ENCODE measurements at places on chromosomes 1 and 21. TPM values are rescaled to one million over a fixed set of nuclear protein-coding genes. Genes with fewer than 3 reads are reported as not detected.
A peak's percentile ranks its signal among the peaks of the same experiment; 100 is the strongest.

DENND2C gene
- total RNA-seq = 4.1 TPM

SPRR2A gene
- total RNA-seq = not detected

KCNQ4 gene
- 0.63 TPM for total RNA-seq

CHIT1 gene
- total RNA-seq = 0.89 TPM

CRB1 gene
- 0.55 TPM for total RNA-seq

C1orf87 gene
- total RNA-seq = 10.4 TPM

CR1L gene
- total RNA-seq = 2.6 TPM

RGS13 gene
- 1.3 TPM for total RNA-seq

CYP4A22 gene
- total RNA-seq = 0.18 TPM

PCP4L1 gene
- 5.8 TPM for total RNA-seq

GRCh38 chr1:116814926-116815723 is 60.9 kb downstream of the CD2 start:
- DNase-seq = no peak
- H3K36me3 ChIP-seq = no peaks in the 10 kb centered on the region
- H3K4me1 ChIP-seq = no peaks in the 10 kb centered on the region
- H3K4me3 ChIP-seq = no peak overlapping the region
- H3K27me3 ChIP-seq = no peaks in the 10 kb centered on the region

GRCh38 chr1:166960858-166961474 is 14.4 kb downstream of the ILDR2 start:
- no peak overlapping the region for H3K27ac ChIP-seq
- no peaks in the 10 kb centered on the region for H3K36me3 ChIP-seq
- no peaks in the 10 kb centered on the region for H3K4me1 ChIP-seq
- H3K27me3 ChIP-seq = no peaks in the 10 kb centered on the region

DNA sequence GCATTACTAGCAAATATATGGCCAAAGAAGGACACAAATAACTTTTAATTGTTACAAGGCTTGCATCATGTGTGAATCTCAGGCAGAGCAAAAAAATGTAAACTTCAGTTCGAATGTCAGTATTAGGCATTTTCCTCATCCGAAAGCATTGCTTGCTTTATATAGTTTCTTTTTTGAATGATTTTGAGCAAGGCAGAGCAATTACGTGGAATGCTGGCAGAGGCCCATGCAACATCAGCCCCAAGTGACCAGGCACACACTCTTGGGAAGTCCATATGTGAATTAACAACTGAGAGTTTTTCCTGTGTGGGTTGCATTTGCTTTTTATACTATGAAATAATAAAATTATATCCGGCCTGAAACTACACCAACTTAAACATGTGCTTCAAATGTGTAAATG is 274.8 kb downstream of the PTPRC start:
- H3K27ac ChIP-seq = no peak overlapping the region
- DNase-seq = peak; percentile 84
- peaks cover 8% of the 10 kb centered on the region for H3K4me1 ChIP-seq
- no peak overlapping the region for H3K4me3 ChIP-seq

DNA sequence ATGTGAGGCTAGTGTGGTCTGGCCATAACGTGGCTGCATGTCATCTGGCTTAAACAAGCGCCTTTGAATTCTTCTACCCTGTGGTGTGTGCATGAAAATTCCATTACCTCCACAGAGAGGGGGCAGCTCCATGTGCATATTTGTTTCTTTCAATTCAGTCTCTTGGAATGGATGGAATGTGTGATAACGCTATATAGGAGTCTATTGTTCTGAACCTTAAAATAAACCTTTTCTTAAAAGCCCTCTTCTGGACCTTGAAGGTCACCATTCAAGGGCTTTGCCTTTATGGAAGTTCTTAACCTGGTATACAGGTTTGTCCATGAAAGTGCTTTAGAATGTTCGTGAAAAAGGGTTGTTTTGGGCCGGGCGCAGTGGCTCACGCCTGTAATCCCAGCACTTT is 118.2 kb upstream of the ADGRL2 start:
- DNase-seq = no peak
- H3K27ac ChIP-seq = no peak overlapping the region
- no peak overlapping the region for H3K4me3 ChIP-seq
- H3K4me1 ChIP-seq = peaks cover 4% of the 10 kb centered on the region

- no peaks in the 10 kb centered on the region for H3K36me3 ChIP-seq
- no peaks in the 10 kb centered on the region for H3K27me3 ChIP-seq
- no peaks in the 10 kb centered on the region for H3K4me1 ChIP-seq
- H3K4me3 ChIP-seq = no peak overlapping the region
Measured at GRCh38 chr1:49102752-49103151, 326.1 kb upstream of the BEND5 start.

DNA sequence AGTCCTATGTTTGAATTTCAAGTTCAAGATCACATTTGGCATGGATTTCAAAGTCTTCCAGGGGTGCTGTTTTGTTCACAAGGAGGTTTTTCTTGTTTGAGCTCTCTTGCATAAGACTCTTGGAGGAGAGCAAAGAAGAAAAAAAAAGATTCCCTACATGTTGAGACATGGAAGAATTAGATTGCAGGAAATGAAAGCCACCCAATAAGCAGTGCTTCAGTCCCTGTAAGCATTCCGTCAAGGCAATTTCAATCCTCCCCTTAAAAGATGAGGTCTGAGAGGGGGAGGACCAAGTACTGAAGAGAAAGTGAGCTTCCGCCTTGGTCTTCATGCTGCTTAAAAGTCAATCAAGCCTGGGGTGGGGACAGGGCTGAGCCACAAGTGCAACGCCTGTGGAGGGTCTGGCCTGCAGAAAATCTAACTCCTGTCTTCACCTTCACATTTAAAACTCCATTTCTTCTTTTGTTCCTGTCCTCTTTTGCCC is 50.2 kb downstream of the LPAR3 start:
- no peaks in the 10 kb centered on the region for H3K27me3 ChIP-seq
- no peaks in the 10 kb centered on the region for H3K36me3 ChIP-seq
- H3K4me3 ChIP-seq = no peak overlapping the region
- H3K4me1 ChIP-seq = peaks cover 8% of the 10 kb centered on the region
- peak; percentile 75 for DNase-seq
- H3K27ac ChIP-seq = no peak overlapping the region

- no peak overlapping the region for H3K27ac ChIP-seq
- no peaks in the 10 kb centered on the region for H3K36me3 ChIP-seq
- no peak overlapping the region for H3K4me3 ChIP-seq
- DNase-seq = no peak
- no peaks in the 10 kb centered on the region for H3K27me3 ChIP-seq
Measured at GRCh38 chr1:15851210-15852035, 3.9 kb downstream of the SPEN start.

DNA sequence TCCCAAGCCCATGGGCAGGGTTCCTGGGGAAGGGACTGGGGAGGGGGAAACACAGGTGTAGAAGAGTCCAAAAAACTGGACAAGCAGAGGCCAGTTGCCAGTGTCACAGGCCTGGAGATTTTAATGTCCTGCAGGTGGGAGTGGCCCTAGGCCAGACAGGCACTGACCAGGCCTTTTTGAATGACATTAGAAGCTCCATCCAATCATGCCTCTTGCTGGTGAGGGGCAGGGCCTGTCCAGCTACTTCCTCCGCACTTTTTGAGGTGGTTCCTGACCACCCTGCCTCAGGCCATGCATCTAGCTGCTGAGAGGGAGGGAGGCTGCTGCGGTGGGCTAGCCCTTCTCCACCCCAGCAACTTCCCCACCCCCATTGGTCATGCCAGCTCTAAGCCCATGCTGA is 15.9 kb upstream of the KIF21B start:
- no peaks in the 10 kb centered on the region for H3K27me3 ChIP-seq
- H3K4me3 ChIP-seq = no peak overlapping the region
- no peak for DNase-seq

DNA sequence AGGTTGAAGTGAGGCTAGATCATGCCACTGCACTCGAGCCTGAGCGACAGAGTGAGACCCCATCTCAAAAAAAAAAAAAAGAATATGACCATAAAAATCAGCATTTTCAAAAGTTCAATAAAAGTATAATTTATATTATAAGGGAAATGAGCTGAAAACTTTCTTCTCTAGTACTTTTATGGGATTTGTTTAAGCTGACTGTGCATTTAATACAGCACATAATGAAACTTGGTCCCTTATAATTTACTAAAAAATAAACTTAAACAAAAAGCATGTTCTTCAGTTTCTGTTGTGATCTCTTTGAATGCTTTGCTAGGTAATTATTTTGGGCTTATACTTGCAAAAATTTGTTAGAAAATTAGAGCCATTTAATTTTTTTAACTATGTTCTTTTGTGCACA is 77.8 kb downstream of the NCAM2 start:
- no peak for DNase-seq
- H3K27ac ChIP-seq = no peak overlapping the region
- H3K36me3 ChIP-seq = no peaks in the 10 kb centered on the region
- no peak overlapping the region for H3K4me3 ChIP-seq
- no peaks in the 10 kb centered on the region for H3K4me1 ChIP-seq
- no peaks in the 10 kb centered on the region for H3K27me3 ChIP-seq

GRCh38 chr1:97989094-97989680 is 68.4 kb upstream of the DPYD start:
- H3K4me3 ChIP-seq = no peak overlapping the region
- H3K27me3 ChIP-seq = no peaks in the 10 kb centered on the region
- H3K4me1 ChIP-seq = no peaks in the 10 kb centered on the region
- no peak overlapping the region for H3K27ac ChIP-seq
- no peak for DNase-seq

- no peaks in the 10 kb centered on the region for H3K4me1 ChIP-seq
- H3K36me3 ChIP-seq = no peaks in the 10 kb centered on the region
- DNase-seq = no peak
- no peak overlapping the region for H3K27ac ChIP-seq
Measured at GRCh38 chr1:169202791-169203665, 96.5 kb downstream of the ATP1B1 start.

GRCh38 chr1:194076646-194077045 is 890.2 kb upstream of the B3GALT2 start:
- no peak overlapping the region for H3K27ac ChIP-seq
- H3K4me1 ChIP-seq = no peaks in the 10 kb centered on the region
- no peaks in the 10 kb centered on the region for H3K36me3 ChIP-seq
- DNase-seq = no peak

DNA sequence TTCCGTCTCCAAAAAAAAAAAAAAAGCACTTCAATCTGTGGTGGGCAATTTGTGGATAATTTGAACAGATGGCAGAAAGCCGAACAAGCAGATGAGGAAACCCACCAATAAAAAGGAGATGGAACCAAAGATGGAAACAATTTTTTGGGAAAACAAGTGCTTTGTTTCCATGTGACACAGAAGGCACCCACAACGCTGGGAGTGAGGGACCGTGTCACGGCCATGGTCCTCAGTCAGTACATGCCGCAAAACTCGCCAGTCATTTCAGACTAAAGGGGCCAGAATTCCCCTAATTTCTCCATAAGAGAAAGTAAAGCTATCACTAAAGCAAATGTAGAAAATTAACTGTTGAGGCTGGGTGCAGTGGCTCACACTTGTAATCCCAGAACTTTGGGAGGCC is 5.0 kb downstream of the CCNL2 start:
- DNase-seq = no peak
- no peak overlapping the region for H3K27ac ChIP-seq
- no peak overlapping the region for H3K4me3 ChIP-seq
- H3K36me3 ChIP-seq = peaks cover 55% of the 10 kb centered on the region

DNA sequence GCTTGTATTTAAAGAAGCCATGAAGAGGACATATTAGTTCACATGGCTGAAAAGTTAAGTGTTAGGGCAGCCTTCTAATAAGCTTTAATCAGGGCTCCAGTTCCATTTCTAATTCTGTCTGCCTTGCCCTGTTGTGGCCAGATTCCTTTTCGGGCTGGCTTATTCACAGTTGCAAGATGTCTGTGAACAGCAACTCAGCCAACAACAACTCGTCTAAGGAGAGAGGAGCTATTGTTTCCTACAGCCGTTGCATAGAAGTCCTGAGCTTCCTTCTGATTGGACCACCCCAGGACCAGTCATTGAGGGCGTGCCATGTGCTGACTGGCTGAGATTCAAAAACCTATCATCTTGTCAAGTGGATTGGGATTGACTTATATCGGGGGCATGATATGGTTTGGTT is 18.6 kb upstream of the COQ8A start:
- H3K36me3 ChIP-seq = no peaks in the 10 kb centered on the region
- no peaks in the 10 kb centered on the region for H3K4me1 ChIP-seq
- no peak overlapping the region for H3K27ac ChIP-seq
- no peak for DNase-seq

DNA sequence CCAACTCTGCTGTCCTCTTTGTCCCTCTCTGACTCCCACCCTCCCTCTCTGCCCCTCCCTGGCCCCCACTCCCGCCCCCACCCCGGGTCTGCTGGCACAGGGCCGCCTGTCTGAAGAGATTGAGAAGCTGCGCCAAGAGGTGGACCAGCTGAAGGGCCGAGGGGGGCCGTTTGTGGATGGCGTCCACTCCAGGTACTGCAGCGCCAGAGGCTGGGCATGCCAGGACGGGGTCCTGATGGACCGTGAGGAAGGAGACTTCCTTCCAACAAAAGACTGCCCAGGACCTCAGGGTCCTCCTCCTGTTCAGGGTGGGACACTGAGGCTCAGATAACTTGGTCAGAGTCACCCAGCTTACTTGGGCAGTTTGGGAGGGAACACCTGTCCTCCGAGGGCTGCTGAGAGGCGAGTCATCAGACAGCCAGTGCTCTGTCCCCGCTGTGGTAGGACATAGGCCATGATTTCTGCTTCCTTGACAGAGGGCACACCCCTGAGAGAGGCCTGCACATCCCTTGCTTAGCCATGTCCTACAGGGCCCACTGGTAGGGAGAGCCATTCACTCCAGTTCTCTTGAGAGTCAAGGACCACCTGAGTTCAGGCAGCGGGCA is 23.4 kb downstream of the PPFIA4 start:
- H3K36me3 ChIP-seq = no peaks in the 10 kb centered on the region
- H3K27me3 ChIP-seq = no peaks in the 10 kb centered on the region
- no peak for DNase-seq

GRCh38 chr1:91454136-91454535 is 46.5 kb upstream of the CDC7 start:
- H3K4me1 ChIP-seq = no peaks in the 10 kb centered on the region
- no peak overlapping the region for H3K4me3 ChIP-seq
- no peaks in the 10 kb centered on the region for H3K27me3 ChIP-seq
- no peaks in the 10 kb centered on the region for H3K36me3 ChIP-seq
- no peak for DNase-seq

GRCh38 chr1:2929335-2929734 is 91.9 kb upstream of the ACTRT2 start:
- peak; percentile 5 for DNase-seq
- no peaks in the 10 kb centered on the region for H3K36me3 ChIP-seq
- H3K27ac ChIP-seq = no peak overlapping the region

- no peak for DNase-seq
- no peaks in the 10 kb centered on the region for H3K4me1 ChIP-seq
- H3K27me3 ChIP-seq = no peaks in the 10 kb centered on the region
- H3K36me3 ChIP-seq = no peaks in the 10 kb centered on the region
- no peak overlapping the region for H3K27ac ChIP-seq
- H3K4me3 ChIP-seq = no peak overlapping the region
Measured at GRCh38 chr1:21051177-21051825, 125.4 kb downstream of the EIF4G3 start.

- H3K4me1 ChIP-seq = no peaks in the 10 kb centered on the region
- H3K27me3 ChIP-seq = no peaks in the 10 kb centered on the region
- no peak overlapping the region for H3K27ac ChIP-seq
- DNase-seq = peak; percentile 39
Measured at GRCh38 chr1:247172996-247173395, 1.2 kb upstream of the ZNF124 start.
